ENCODE measurements at places on chromosomes 6 and 20.

GRCh38 chr6:110053395-110054240 is 75.5 kb downstream of the GPR6 start:
- peak; percentile 72 for DNase-seq

DNA sequence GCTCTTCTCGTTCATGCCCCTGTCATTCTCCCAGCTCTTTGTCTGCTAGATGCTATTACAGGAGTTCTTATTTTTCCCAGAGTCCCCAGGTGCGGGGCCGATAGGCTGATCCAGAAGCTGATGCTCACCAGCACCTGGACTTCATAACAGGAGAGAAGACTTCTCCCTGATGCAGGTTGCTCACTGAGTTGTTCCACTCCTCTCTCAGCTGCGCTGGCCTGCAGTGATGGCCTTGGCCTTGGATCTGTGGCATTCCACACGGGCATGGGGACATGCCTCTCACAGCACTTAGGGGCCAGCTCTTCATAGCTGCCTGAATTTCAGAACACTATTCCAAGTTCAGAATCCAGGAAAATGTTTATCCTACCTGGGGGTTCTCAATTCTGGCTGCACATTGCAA is 7.1 kb upstream of the TXNDC5 start:
- DNase-seq = no peak

DNA sequence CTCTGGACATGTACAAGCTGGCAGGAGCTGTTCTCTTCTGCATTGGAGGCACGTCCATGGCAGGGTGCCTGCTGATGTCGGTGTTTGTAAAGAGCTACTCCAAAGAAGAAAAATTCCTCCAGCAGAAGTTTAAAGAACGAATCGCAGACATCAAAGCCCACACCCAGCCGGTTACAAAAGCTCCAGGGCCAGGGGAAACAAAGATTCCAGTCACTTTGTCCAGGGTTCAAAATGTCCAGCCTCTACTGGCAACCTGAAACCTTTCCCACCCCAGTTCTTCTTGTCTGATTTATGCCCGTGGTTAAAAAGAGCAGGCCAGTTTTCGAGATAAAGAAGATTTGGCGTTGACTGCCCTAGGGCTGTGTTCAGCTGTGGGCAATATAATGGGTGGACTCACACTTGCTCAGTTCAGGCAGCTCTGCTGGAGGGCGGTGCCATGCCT is 19.7 kb downstream of the NRSN1 start:
- DNase-seq = no peak

DNA sequence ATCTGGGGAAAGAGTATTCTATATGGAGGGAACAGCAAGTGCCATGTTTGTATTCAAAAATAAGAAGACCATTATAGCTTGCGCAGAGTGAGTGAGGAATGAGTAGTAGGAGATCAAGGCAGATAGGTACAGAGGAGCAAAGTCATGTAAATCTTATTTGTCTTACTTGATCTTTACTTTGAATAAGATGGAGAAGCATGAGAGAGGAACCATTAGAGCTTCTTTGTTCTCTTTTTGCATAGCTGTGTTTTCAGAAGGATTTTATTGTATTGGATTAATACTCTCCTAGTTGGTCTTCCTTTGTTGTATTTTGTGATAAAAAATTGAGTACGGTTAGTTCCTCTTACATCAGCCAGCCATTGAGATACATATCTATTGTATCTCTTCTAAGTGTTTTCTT is 88.4 kb downstream of the SCAF8 start:
- DNase-seq = no peak

GRCh38 chr6:41935193-41935574 is 6.4 kb downstream of the CCND3 start:
- DNase-seq = no peak

DNA sequence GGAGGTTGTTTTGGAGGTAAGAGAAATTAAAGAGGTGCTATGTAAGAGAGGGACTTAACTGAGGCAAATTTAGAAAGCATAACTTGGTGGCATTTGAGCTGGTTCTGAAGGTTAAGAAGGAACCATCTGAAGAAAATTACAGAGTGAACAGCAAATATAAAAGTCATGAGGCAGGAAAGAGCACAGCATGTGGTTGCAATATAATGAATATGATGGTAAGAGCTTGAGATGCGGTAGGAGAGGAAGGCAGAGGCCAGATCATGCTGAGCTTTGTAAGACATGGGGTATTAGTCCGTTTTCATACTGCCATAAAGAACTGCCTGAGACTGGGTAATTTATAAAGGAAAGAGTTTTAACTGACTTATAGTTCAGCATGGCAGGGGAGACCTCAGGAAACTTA is 279.1 kb downstream of the UTRN start:
- no peak for DNase-seq

DNA sequence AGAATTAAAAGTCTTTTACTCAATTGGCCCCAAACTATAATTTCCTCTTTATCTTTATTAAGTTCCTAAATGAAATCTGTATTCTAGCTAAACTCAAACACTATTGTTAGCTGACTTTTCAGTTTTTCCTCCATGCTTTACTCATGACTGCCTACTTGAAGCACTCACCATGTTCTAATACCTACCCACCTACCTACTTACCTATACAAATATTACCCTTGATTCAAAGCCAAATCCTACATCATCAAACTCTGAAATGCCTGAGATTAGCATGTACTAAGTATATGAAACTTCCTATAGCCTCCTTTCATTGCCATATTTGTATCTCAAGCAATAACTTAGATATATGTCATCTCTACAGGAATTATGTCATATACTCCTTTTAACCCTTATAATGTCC is 259.7 kb downstream of the HDGFL1 start:
- DNase-seq = peak; percentile 8

DNA sequence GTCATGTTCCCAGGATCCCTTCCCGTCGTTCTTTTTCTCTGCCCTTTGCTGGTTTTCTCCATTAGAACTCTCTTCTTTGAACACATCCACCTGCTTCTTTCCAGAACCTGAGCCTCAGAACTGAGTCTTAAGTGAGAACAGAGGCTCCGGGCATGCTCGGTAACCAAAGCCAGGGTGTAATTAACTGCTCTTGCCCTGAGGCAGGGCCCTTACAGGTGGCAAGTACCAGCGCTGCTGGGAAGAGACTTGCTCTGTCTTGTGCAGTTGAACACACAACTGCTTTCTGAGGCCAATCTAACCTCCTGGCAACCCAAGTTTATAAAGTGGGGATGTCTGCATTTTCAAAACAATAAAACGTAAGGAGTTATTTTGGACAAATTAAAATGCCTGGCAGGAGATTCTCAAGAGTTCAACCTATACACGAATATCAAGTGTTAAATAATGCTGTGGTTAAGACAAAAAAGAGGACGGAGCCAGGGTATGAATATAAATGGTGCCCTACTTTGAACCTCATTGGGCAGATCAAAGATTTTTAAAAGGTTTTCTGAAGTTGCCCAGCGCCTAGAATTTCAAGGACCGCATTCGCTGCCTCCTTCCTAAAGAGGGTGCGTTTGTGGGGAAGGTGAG is 12.4 kb upstream of the DEK start:
- DNase-seq = peak; percentile 67

- no peak for DNase-seq
Measured at GRCh38 chr6:149197482-149197881, 120.0 kb upstream of the TAB2 start.

DNA sequence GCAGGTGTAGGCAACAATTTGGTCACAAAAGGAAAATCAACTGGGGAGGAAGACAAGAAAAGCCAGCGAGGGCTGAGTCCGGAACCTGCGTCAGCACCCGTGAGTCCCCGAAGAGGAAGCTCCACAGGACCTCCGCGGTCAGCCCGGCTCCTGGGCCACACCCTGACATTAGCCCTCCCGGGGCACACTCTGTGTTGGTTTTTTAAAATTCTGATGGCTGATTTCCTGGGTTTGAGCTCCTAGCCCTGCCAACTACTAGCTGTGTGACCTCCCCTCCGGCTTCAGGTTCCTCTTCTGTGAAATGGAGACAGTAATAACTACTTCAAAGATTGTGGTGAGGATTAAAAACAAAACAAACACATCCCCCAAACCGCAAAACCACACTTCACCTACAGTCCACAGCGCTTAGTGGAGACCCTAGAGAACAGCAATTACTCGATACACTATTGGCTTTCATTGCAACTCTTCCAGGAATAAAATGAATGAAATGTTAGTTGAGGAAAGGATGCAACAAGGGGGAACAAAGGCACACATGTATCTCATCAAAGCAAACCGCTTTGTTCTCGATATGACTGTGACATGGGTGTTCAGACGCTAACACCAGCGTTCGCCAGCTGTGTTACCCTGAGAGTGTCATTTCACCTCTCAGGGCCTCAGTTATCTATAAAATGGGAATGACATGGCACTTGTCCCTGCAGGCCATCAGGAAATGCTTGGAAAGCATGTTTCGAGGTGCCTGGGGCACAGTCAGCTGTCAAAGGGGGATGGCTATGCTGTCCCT is 985 bp downstream of the ZBP1 start:
- DNase-seq = peak; percentile 78

GRCh38 chr6:161057103-161058091 is 65.8 kb downstream of the MAP3K4 start:
- no peak for DNase-seq

DNA sequence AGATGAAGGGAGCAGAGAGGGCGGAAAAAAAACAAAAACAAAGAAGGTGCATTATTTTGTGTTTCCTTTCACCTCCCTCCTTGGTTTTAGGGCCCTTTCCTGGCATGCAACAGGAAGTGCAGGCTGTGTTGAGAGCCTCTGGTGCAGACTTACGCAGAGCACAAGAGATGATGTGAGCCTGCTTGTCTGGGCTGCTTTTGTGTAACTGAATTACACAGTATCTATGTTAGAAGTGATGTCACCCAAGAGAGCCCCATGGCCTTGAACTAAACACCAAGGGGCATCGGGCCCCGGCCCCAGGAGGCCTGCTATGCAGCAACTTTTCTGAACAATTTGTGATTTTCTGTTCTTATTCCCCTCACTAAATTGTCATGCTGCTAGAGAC is 25.5 kb downstream of the GNAS start:
- no peak for DNase-seq

DNA sequence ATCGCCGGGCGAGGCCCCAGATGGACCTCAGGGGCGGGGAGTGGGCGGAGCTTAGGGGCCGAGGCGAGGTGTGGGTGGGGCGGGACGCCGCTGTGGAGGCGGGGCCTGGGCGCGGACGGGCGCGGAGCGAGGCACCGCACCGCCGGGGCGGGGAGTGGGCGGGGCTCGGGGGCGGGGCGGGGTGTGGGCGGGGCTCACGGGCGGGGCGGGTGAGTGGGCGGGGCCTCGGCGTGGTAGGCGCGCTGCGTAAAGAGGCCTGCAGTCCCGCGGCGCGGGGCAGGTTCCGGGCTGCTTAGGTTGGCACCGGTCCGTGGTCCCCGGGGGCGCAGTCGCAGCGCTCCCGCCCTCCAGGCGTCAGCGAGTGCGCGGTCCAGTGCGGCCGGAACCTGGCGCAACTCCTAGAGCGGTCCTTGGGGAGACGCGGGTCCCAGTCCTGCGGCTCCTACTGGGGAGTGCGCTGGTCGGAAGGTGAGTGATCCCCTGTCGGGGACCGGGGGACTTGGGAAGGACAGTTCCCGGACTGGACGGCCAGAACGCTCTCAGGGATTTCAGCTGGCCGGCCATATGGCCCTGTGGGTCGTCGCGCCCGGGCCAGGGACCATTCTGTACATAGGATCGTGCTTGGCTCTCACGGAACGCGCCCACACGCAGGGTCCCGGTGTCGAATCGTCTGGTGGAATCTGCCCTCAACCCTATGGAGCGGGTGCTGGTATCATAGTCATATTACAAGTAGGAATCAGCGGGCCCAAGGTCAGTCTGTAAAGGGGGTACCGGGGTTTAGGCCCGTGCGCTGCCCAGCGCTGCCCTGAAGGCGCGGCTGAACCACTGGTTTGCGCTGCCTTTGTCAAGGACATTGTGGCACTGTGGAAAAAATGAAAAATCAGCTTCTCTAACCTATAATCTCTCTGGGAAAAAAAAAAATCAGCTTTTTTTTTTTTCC is at the start of gene NQO2:
TSS of gene NQO2 (plus strand) at position 277 of the 940 bp plus-strand sequence. CDS start 6,659 bp downstream, outside the sequence.
- DNase-seq = peak; percentile 91

- no peak for DNase-seq
Measured at GRCh38 chr6:89585154-89585553, 53.4 kb downstream of the LYRM2 start.

GRCh38 chr6:116253188-116253504 is 729 bp downstream of the TSPYL4 start:
- no peak for DNase-seq

- peak; percentile 57 for DNase-seq
Measured at GRCh38 chr6:116779573-116780164, 14.2 kb upstream of the FAM162B start.

DNA sequence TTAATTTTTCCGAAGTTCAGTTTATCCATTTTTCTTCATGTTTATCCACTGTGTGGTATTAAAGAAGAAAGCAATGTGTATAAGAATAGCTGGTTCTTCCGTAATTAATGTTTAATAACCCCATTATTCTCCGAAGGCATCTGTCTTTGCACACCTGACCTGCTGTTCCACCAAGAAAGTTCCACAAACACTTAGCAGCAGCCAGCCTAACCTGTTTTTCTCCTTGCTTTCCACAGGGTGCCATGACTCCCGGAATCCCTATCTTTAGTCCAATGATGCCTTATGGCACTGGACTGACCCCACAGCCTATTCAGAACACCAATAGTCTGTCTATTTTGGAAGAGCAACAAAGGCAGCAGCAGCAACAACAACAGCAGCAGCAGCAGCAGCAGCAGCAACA is 7.4 kb downstream of the TBP start:
- DNase-seq = no peak

GRCh38 chr20:8875586-8875985 is 193.3 kb upstream of the PLCB4 start:
- DNase-seq = no peak

GRCh38 chr6:6277413-6277812 is 43.0 kb downstream of the F13A1 start:
- no peak for DNase-seq

- DNase-seq = no peak
Measured at GRCh38 chr6:70186461-70186860, 116.4 kb downstream of the COL9A1 start.

DNA sequence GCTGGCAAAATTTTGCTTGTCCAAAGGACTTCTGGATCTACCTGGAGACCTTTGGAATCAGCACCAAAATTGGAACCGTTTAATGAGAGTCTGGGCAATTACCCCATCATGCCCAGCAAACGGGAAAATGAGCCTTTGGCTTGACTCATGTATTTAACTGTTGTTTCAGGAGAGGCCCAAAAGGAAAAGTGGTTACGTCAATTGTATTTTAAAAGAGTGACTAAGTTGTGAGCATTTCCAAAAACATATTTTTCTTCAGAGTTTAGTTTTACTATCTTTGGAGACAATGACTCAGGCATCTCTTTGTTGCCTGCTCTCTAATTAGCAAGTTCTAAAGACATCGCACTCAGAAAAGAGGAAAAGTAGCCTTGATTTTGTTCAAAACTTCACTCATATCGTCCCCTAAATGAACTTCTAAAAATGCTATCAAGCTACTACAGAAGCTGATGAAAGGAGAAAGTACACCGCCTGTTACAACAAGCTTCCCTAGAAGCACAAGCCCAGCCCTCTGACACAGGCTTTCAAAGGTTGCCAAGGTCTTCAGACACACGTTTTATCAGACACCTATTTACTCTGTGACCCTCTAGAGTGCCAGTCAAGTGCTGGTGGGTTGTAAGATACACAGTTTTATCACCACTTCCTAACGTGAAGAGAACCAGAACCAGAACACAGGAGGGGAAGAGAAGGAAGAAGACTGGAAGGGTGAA is 146.2 kb downstream of the TBX18 start:
- DNase-seq = no peak
